Neural progenitor cell (in vitro differentiated cells): ENCODE measurements at places on chromosomes 12 and 14.

DNA sequence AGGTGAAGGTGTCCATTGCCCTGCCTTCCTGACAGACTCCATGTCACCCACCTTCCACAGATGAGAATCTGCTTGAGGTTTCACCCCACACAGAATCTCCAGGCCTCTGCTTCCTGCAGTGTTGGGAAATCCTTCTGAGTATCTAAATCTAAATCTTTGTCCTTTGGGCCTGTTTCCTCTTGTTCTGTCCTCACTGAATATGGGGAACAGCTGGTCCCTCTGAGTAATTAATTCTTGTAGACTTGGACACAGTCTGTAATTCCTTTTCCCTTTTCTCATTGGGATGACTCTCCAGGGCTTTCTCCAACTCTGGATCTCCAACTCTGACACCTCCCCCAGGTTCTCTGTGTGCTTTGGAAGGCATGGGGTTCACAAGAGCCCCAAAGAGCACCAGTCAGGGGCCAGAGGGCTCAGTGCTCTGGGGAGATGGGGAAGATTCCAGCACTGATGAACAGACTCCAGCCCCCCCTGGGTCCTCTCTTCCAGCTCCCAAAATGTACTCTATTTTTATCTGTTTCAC, 2.3 kb upstream of the ACVRL1 start:
- no peak for DNase-seq

DNA sequence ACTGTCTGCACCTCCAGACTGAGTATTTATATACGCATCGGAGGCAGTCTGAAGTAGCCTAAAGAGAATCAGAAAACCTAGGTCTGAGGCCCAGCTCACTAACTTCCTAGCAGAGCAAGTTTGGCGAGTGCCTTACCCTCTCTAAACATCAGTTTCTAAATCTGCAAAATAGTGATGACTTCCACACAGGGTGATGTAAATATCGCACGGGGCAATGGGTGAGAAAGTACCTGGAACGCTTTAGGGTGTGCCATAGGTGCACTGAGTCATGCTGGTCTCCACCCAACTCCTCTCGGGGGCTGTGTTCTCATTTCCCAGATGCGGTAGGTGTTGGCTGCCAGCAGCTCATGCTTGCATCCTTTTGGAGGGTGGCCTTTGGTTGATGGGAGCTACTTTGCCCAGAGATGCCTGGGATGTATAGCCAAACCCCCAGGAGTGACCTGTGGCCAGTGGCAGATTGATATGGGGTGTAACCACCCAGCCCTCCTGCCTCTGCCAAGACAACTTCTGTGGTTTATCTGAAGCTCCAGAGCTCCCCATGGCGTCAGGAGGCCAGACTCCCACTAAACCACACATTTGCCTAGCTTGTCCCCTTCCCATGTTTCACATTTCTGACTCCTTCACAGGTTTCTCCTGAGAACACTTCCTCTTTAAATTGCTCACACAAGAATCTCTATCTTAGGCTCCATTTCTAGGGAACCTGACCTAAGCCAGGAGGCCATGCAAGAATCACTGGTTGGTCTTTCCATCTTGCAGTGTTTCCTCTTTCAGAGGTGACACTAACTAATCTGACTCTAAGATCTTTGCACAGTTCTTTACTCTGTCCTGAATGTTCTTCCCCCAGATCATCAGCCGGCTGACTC, 62.0 kb upstream of the TUNAR start:
- DNase-seq = no peak

- no peak for DNase-seq
Observed at GRCh38 chr12:29081101-29081500, 68.0 kb upstream of the FAR2 start.

DNA sequence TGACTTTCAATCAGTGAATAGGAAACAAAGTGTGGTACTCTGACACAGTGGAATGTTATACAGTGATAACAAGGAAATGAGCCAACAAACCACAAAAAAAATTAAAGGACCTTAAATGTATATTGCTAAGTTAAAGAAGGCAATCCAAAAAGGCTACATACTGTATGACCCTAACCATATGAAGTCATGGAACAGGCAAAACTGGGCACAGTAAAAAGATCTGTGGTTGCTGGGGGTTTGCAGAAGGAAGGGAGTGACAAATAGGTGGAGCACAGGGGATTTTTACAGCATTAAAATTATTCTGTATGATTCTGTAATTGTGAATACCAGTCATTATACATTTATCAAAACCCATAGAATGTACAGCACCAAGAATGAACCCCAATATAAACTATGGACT, 112.6 kb downstream of the KCNC2 start:
- DNase-seq = no peak

DNA sequence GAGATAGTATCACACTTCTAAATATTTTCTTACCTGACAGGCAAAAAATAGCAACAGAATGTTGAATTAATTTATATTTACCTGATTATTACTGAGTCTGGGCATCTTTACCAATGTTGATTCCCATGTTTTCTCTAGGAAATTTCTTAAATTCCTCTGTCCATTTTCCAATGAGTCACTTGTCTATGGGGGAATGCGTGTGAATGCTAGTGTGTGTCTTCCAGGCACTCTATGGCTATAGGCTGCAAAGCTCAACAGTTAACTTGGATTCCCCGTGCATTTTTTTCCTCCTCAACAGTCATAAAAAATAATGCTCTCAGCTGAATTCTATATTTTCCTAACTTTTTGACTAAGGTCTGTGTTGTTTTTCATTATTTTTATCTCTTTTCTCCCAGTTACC, 1385.8 kb upstream of the FLRT2 start:
- DNase-seq = no peak
